Naive thymus-derived CD8-positive, alpha-beta T cell (primary cell): ENCODE measurements at places on chromosomes 2 and 18. TPM values are rescaled to one million over a fixed set of nuclear protein-coding genes. Genes with fewer than 3 reads are reported as not detected.

The TMEM169 gene
- total RNA-seq = 2.6 TPM

The SNORC gene
- total RNA-seq = 4.0 TPM

The DNAH7 gene
- total RNA-seq = not detected

The FBXO41 gene
- total RNA-seq = 28.0 TPM

The GALNT5 gene
- not detected for total RNA-seq

The SMIM21 gene
- total RNA-seq = not detected

The TCF7L1 gene
- not detected for total RNA-seq

The CD226 gene
- total RNA-seq = 26.1 TPM

The CNOT9 gene
- 64.0 TPM for total RNA-seq

The ATP9B gene
- 79.5 TPM for total RNA-seq

The IL1RL1 gene
- not detected for total RNA-seq

The CDCA7 gene
- total RNA-seq = 0.49 TPM

The RND3 gene
- not detected for total RNA-seq

The TMEM178A gene
- 0.99 TPM for total RNA-seq

The SP110 gene
- 116 TPM for total RNA-seq

The DNAJC5G gene
- total RNA-seq = not detected

The MDH1B gene
- 0.30 TPM for total RNA-seq

The KCNF1 gene
- total RNA-seq = not detected

The AAK1 gene
- total RNA-seq = 222 TPM
